ENCODE measurements at places on chromosomes 12 and 14. TPM values are rescaled to one million over a fixed set of nuclear protein-coding genes. Genes with fewer than 3 reads are reported as not detected.
A peak's percentile ranks its signal among the peaks of the same experiment; 100 is the strongest.

Gene SLC4A8
- total RNA-seq = 1.3 TPM

Gene LTBR
- 94.0 TPM for total RNA-seq

Gene KRT82
- not detected for total RNA-seq

Gene SLC6A13
- not detected for total RNA-seq

Gene SLC25A21
- under 0.01 TPM for total RNA-seq

DNA sequence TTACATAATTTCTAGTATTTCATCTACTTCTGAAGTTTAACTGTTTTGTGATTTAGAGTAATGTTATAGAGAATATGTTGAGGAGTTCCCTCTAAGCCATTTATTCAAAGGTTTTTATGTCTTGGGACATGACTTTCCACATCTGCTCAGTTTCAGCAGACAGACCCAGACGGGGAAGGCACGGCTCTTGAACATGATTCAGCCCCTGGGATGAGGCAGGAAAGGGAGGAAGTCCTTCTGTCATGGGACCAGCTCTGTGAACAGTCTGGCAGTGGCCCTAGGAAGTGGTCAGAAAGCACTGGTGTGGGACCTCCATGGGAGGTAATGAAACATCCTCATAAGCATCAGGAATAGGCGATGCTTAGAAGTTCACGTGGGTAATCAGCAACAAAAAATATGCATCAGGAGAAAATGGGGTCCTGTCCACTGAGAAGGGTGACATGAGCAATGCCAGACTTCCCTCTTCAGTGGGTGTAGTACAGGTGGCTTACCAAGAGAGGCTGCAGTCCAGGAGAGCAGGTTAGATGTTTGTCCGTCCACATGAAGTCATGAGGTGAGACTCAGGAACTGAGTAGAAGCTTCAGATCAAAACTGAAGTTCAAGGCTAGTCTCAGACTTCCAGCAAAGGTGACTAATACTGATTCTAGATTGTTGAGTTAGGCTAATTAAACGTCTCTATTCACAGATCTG is 248.5 kb downstream of the IPO8 start:
- no peak for DNase-seq

DNA sequence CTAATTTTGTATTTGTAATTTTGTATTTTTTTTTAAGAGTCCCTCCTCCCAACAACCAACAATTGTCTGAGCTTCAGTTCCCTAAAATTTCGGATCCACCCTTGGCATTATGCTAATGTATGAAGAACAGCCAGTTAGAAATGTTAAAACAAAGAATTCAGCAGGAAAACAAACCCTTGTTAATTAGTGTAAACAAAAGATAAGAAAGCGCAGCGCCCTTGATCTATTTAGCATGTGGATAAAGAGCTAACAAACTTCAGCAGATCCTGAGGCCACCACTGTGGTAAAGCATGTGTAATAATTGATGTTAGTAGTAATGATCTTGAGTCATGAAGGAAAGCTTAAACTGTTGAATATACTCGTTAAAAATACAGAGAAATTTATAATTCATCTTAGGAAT is 199.8 kb downstream of the TMX1 start:
- DNase-seq = no peak

- DNase-seq = no peak
Measured at GRCh38 chr12:39144613-39145061, 239.2 kb upstream of the CPNE8 start.

DNA sequence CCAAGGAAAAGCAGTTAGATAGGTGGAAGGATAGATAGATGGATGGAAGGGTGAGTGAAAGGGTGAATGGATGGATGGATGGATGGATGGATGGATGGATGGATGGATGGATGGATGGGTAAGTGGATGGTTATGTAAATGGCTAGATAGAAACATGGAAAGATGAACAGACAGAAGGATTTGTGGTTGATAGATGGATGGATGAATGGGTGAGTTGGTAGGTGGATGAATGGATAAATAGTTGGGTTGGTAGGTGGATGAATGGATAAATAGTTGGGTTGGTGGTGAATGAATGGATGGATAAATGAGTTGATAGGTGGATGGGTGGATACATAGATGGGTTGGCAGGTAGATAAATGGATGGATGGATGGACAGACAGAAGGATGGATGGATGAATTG is 30.3 kb upstream of the FAM222A start:
- no peak for DNase-seq

DNA sequence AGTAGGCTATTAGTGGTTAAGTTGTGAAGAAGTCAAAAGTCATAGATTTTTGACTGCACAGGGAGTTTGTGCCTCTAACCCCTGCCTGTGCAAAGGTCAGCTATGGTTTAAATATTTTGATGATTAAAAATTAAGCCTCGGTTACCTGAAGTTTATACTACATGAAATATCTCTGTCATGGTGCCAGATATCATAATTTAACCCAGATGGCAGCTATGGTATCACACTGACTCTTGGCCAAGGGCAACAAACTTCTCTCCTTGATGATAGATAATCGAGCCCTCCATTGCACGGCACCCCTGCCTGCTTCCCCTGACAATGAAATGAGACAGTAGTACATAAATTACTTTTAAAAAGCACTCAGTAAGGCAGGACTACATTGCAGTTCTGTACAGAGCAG is 80.8 kb downstream of the SLC35F4 start:
- no peak for DNase-seq

DNA sequence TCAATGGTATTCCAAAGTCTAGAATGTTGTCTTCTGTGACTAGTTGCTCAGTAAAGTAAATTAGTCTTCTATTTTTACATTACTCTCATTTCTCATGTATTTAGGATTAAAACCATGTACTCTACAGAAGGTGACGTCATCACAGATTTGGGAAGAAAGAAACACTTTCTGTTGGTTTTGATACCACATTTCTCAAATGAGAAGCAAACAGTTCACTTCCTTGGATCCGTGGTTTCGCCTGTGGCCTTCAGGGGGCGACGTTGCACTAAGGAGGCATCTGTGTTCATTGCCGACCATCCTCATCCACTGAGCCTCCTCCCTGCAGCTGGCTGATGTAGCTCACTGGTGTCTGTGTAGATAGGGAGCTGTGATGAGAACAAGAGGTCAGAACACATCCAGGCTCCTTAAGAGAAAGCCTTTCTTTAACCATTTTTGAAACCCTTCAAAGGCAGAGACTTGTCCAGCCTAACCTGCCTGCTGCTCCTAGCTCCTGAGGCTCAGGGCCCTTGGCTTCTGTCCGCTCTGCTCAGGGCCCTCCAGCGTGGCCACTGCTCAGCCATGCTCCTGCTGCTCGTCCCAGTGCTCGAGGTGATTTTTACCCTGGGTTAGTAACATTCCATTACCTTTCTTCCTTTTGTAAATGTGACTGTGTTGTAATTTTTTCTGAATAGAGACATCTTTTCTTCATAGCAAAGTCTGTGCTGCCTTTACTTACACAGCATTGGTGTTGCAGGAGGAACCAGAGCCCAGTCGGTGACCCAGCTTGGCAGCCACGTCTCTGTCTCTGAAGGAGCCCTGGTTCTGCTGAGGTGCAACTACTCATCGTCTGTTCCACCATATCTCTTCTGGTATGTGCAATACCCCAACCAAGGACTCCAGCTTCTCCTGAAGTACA is 220.6 kb upstream of the OR4E1 start:
- no peak for DNase-seq

GRCh38 chr14:61542848-61543790 is 152.2 kb upstream of the HIF1A start:
- no peak for DNase-seq

- no peak for DNase-seq
Measured at GRCh38 chr12:133256321-133256720, 20.6 kb upstream of the ANHX start.

GRCh38 chr12:93591137-93591868 is 18.8 kb downstream of the SOCS2 start:
- DNase-seq = peak; percentile 86

GRCh38 chr12:12951504-12951903 is 466 bp downstream of the GPRC5D start:
- no peak for DNase-seq

GRCh38 chr14:76502638-76503037 is 126.7 kb downstream of the ESRRB start:
- DNase-seq = no peak

DNA sequence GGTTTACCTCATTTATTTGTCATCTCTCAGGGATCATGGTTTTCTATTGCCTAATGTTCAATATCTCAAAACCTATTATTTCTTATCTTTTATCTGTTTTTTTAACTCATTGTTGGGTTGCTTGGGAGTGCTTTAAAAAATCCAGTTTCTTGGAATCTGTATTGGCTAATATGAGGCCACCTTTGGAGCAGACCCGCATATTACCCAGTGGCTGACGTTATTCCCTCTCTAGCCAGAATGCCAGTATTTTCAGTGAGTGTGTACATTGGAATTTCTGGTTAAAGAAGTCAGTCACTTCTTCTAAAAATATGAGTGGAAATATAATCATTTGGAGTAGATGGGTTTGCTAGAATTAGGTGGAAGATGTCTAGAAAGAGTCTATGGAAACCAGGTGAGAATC is 38.3 kb downstream of the PRMT8 start:
- DNase-seq = no peak

GRCh38 chr12:91335699-91336098 is 153.1 kb upstream of the DCN start:
- no peak for DNase-seq

DNA sequence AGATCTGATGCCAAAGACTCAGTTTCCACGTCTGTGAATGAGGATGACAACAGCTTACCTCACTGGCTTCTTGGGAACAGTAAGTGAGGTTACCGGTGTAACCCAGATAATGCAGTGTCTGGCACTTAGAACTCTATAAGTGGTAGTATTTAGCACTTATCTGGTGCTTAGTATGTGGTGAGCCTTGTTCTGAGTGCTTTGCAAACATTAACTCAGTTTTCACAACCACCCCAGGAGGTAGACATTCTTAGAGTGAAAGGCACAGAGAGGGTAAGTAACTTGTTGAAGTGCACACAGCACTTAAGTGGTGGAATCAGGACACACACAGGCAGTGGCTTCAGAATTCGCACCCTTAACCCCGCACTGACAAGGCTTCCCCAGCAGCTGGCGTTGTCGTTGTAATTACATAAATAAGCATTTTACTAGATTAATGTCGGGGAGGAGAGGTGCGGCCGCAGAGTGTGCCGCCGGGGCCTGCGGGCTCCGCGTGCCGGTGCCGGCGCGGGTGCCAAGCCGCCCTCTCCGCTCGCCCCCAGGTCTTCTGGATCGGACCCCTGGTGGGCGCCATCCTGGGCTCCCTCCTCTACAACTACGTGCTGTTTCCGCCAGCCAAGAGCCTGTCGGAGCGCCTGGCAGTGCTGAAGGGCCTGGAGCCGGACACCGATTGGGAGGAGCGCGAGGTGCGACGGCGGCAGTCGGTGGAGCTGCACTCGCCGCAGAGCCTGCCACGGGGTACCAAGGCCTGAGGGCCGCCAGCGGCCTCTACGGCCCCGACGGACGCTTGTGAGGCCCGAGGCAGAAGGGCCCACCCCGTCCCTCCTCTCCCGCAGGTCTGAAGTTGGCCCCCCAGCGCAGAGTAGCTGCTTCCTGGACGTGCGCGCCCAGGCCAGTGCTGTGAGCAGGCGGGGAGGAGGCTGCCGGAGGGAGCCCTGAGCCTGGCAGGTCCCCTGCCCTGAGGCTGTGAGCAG is 4.6 kb downstream of the AQP2 start:
- DNase-seq = no peak

- no peak for DNase-seq
Measured at GRCh38 chr12:79764641-79765040, 73.9 kb upstream of the PAWR start.
